Left renal pelvis (tissue), 4 donors: ENCODE measurements at places on chromosomes 3 and 15. TPM values are rescaled to one million over a fixed set of nuclear protein-coding genes. Genes with fewer than 3 reads are reported as not detected.

The TMEM40 gene
- 3.4 TPM for polyA plus RNA-seq

The THAP10 gene
- 7.4 TPM for polyA plus RNA-seq

The UBAP1L gene
- polyA plus RNA-seq: 5.2 TPM

The CCDC174 gene
- polyA plus RNA-seq: 25.8 TPM

The VGLL3 gene
- 9.3 TPM for polyA plus RNA-seq

The FBXO40 gene
- not detected for polyA plus RNA-seq
